Brain pericyte (primary cell): ENCODE measurements at places on chromosomes 12 and 14.

GRCh38 chr14:21985081-21985480, 311.5 kb upstream of the OR4E1 start:
- no peak for DNase-seq

GRCh38 chr12:19144985-19145384, 15.5 kb downstream of the PLEKHA5 start:
- DNase-seq: no peak

DNA sequence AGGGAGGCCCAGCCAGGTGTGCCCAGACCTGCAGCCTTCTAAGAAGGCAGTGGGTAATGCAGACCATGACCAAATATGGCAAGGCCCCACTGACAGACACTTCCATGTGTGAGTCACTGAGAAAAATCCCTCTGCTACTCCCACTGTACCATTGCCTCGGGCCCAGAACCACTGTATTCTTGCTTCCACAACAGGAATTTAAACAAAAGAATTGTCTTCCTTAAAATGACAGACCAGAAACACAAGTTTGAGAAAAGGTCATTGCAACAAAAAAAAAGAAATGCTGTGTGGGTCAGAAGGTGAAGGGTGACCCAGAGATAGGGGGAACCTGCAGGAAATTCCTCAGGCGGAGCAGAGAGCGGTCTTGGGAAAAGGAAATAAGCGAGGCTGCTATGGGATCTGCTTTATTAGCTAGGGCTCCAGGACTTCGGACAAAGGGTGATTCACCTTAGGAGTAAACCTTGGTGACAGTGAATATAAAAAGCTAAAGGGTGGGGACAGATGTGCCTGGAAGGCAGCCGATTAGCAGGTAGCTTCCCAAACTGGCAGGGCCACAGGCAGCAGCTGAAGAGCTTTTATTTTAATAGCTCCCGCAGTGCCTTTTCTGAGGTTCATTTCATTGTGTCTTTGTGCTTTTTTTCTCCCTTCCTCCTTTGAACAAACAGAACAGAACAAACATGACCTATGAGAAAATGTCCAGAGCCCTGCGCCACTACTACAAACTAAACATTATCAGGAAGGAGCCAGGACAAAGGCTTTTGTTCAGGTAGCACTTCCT, 185.3 kb upstream of the BCL2L14 start:
- DNase-seq: no peak

GRCh38 chr14:54719406-54719805, 152.5 kb downstream of the SAMD4A start:
- no peak for DNase-seq

DNA sequence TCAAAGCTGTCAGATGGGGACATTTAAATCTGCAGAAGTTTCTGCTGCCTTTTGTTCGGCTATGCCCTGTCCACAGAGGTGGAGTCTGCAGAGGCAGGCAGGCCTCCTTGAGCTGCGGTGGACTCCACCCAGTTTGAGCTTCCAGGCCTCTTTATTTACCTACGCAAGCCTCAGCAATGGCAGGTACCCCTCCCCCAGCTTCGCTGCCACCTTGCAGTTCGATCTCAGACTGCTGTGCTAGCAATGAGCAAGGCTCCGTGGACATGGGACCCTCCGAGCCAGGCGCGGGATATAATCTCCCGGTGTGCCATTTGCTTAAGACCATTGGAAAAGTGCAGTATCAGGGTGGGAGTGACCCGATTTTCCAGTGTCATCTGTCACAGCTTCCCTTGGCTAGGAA, 115.5 kb downstream of the FUT8 start:
- no peak for DNase-seq

GRCh38 chr14:69594846-69595245, 16.6 kb upstream of the SUSD6 start:
- DNase-seq: no peak

DNA sequence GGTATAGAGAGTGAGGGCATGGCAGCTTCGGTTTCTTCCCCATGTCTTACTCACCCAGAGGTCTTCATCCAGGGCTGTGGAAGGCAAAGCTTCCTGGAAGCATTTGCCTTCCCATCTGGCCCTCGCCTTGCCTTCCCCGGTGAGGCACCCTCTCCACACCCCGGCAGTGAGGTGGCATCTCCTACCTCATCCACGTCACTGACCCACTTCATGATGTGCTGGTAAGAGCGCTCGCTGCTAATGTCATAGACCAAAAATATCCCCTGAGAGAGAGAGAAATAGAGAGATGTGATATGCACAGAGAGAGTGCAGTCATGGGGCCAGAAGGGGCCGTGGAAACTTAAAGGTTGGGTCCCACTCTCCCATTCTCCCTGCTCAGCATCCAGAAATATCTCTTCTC, 8.3 kb upstream of the GPX2 start:
- DNase-seq: no peak
